ENCODE measurements at places on chromosomes 3 and 15.

- no peak for DNase-seq
These were observed 41.7 kb upstream of the LIMD1 start for GRCh38 chr3:45552794-45553371.

DNA sequence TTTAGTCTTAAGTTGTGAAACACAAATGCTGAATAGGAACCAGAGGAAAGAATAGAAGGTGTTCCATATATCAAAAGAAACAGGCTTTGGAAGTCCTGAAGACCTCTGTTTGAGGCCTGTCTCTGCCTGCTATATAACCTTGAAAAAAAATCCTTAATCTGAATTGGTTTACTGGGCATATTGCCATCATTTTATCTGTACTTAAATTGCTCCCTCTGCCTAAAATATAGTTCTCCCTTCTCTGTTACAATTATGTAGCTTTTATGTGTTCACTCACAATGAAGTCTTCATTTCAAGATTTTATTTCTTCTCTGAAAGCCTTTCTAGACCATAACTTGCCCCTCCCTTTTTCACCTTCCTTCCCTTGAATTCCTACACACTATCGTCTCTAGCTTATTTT, 21.2 kb downstream of the ARL13B start:
- DNase-seq = no peak

DNA sequence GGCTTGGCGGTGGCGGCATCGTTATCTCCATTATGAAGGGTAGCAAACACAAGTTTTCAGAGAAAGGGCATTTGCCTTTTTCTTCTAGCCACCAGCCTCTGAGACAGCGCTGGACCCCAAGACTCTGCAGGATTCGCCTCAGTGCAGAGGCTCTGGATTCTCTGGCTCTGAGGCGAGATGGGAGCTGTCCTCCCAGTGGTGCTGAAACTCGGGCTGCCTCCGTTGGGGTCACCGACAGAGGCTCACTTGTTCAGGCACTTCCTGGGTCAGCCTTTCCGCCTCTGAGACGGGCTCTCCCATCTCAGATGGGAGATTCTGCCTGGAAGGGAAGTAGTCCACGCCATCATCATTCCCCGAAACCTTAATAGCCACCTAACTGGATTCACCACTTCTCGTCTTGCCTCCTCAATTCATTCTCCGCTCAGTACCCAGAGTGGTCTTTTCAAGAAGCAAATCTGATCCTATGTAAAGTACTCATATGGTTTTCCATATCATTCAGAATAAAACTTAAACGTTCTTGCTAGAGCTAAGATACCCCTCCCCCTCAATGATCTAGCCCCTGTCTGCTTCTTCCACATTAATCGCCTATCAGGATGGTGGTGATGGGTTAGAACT, 76.9 kb downstream of the RHCG start:
- no peak for DNase-seq

DNA sequence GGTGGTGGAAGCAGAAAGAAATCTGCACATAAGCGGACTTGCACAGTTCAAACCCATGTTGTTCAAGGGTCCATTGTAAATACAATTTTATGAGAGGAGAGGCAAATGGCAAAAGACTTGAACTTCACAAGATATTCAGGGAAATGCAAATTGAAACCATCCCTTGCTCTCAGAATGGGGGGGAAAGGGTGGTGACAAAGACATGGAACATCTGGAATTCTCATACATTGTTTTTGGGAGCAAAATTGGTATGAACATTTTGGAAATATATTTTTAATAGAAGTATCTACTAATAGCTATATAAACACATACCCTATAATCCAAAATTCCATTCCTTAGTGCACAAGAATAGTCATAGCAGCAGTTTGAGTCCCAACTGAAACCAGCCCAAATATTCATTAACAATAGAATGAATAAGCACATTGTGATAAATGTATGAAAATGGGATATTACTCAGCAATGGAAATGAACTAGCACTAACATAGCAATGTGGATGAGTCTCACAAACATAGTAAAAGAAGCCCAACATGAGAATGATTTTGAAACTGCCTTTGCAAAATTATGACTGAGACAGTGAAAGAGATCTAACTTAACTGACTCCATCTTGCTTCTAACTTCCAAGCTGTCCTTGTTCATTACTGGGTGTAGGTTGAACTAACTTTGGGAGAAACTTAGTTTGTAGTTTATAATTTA, 77.2 kb downstream of the CD200R1L start:
- no peak for DNase-seq

GRCh38 chr3:62723914-62724217, 151.3 kb downstream of the CADPS start:
- DNase-seq = no peak

- DNase-seq = no peak
These were observed 34.8 kb downstream of the DENND4A start for GRCh38 chr15:65757256-65757655.

- no peak for DNase-seq
These were observed 355.3 kb upstream of the NR2F2 start for GRCh38 chr15:95975212-95975611.

DNA sequence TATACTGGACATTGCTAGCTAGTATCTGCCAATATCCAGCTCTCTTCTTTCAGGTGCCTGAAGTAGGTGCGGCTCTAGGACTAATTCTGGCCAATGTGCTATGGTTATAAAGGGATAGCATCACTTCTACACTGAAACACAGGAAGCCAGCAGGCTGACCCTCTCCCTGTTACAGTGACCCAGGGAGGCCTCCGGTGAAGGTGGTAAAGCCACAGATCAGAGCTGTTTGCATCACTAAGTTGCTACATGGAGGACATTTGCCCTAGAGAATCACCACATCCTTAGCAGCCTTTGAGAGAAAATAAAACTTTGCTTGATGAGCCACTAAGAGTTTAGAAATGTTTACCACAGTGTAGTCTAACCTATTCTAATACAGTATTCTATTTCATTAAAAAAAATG, 161.4 kb downstream of the CHST2 start:
- no peak for DNase-seq

- no peak for DNase-seq
These were observed 465.0 kb downstream of the EPHB1 start for GRCh38 chr3:135260025-135260424.

DNA sequence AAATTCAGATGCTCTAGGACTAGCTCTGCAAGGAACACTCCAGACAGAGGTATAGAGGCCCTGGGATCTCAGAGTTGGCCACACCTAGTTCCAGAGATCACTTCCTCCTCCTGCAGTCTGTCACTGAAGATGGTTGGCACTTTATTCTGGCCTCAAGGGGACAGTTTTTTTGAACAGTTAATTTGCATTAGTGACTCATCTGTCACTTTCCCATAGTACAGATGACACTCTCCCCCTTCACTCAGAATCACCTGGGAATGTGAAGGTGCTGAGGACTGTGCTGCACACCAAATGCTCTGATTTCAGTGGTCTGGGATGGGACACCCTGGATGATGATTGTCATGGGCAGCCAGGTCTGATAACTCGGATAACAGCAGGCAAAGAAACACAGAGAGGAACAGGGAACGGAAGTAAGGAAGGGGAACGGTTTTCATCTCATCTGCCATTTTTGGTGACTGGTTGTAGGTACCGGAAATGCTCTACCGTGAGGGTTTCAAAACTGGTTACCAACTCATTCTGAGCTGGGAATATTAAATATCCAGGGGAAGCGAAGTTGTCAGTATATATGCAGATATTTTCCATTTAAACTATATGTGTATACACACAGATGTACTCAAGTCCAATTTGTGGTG, 232.5 kb upstream of the ST8SIA2 start:
- no peak for DNase-seq

GRCh38 chr3:23809840-23810342, 4.1 kb downstream of the UBE2E1 start:
- no peak for DNase-seq

GRCh38 chr3:48301800-48302166, 31.7 kb downstream of the SPINK8 start:
- peak; percentile 14 for DNase-seq

- no peak for DNase-seq
These were observed 61.4 kb upstream of the GOLGA8B start for GRCh38 chr15:34644851-34645250.

DNA sequence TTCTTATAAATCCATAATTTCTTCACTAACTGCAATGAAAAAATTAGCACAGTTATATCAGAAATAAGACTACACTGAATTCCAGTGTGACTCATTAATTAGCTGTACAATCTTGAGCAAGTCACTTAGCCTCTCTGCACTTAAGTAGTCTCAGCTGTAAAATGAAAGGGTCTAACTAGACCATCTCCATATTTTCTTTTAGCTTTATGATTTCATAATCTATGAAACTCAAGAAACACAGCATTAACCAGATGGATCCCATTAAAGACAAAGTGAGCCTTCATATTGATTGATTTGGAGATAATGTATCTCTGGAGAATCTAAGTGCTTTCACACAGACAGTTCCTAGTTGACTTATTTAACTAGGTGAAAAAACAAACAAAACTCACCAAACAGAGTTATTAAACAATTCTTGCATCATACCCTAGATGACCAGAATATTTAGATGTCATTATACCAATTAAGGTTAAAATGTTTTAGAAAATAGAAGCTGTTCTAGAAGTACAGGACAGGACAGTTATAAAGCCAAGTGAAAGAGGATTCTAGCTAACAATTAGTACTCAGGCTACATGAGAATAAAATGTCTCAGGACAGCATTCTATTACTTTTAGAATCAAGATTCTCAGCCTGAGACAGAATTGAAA, 11.2 kb downstream of the CSNK1G1 start:
- DNase-seq = no peak

DNA sequence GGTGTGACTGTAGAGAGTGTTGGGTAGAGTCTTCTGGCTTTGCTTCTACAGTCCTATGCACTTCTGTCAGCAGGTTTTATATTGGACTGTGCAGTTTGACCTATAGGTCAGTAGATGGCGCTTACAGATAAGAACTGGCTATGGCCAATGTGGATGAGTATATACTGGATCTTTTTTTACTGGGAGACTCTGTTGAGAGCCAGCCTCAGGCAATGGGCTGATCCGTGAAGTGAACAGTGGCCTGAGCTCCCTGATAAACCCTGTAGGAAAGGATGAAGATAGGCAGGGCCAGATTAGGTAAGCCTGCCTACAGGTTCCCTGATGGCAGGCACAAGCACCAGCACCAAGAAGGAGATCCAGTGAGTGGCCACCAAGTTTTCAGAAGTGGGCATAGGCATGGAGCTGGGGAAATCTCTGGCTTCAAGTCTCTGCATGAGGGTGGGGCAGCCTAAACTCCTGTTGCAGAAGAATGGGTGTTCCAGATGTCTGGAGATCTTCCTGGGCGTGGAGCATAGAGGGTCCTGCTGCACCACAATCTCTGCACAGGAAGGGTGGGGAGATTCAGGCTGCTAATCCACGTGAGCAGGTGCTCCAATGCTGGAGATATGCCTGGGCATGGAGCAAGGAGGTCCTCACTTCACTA, 326.0 kb upstream of the SGO1 start:
- DNase-seq = peak; percentile 60

- DNase-seq = no peak
These were observed 369.8 kb downstream of the DIPK2A start for GRCh38 chr3:144341471-144341870.

GRCh38 chr15:80789296-80789695, 10.1 kb downstream of the CEMIP start:
- no peak for DNase-seq

DNA sequence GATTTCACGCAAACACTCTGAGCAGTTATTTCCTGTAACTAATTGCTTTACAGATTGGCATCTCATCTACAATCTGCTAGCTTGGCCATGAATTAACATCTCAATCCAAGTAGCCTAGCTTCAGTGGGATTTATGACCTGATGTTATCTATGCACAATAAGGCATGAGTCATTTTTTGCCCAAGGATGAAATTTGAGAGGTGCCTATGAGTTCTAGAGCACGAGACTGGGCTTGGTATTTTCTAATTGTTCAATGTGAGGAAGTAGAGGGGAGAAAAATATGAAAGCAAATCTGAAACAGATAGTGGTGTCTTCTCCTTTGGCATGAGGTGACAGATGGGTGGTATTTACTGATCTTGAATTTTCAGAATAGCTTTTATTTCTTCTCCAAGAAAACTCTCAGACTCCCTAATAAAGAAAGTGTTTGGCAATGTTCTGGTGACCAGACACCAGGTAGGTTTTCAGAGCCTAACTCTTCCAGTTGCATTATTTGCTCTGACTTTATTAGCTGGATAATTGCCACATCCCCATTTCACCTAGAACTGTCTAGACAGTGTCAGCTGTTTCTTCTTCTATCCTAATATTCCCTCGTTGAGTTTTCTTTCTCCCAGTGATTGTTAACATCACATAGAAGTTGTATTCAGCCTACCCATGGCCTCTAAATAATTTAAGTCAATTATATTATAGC, 301.0 kb upstream of the UMPS start:
- no peak for DNase-seq

DNA sequence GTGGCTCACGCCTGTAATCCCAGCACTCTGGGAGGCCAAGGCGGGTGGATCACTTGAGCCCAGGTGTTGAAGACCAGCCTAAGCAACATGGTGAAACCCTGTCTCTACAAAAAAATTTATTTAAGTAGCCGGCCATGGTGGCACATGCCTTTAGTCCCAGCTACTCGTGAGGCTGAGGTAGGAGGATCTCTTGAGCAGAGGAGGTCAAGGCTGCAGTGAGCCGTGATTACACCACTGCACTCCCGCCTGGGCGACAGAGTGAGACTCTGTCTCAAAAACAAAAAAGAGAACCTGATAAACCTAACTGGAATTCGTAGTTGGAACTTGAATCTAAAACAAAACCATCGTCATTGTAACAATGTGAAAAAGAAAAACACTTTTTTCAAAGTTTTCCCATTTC, 57.1 kb downstream of the TCAIM start:
- DNase-seq = no peak

DNA sequence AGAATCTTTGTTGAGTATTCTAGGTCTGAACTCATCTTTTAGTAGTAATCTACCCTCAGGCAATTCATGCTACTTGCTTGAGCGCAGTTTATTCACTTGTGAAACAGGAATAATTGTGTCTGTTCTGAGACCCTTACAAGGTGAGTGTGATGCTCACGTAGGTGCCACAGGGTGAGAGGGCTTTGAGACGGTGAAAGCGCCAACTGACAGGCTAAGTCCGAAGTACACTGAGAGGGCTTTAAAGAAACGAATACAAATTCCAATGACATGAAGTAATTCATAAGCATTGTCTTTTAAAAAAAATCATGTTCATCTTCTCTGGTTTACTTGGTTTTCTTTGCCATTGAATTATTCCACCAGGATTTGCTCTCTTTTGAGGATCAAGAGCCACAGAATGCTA, 393.7 kb upstream of the RGMA start:
- no peak for DNase-seq

- no peak for DNase-seq
These were observed 1021.0 kb downstream of the EPHA3 start for GRCh38 chr3:90128391-90128790.

- no peak for DNase-seq
These were observed 9.4 kb downstream of the ITPKA start for GRCh38 chr15:41502795-41503668.

GRCh38 chr15:70882361-70882760, 9.9 kb downstream of the THAP10 start:
- DNase-seq = no peak

DNA sequence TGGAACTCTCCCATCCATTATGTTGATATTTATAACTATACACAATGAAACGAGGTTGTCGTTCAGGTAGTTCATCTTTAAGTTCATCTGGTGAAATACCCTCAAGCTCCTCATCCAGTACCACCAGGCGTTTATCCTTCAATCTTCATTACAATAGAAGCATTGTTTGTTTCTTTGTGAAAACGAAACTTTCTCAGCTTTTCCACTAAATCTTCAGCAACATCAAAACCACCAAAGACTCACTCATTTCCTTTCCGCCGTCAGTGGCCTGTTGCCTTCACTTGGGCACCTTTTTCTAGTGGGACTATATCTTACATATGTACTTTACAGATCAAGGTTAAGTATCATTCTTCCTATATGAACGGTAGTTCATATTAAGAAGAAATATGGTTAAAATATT, 44.1 kb upstream of the TFG start:
- DNase-seq = no peak

GRCh38 chr15:82533801-82534200, 6.5 kb downstream of the RPS17 start:
- DNase-seq = no peak

All from NCI-H748 treated with DMSO at 0.1 percent for 48 hours (cell line).